ENCODE measurements at places on chromosomes 7 and 10. TPM values are rescaled to one million over a fixed set of nuclear protein-coding genes. Genes with fewer than 3 reads are reported as not detected.

Gene TMEM236
- 0.32 TPM for total RNA-seq

Gene TPST1
- total RNA-seq, result 16.5 TPM

Gene NAT16
- total RNA-seq, result not detected

Gene AQP1
- total RNA-seq, result 2.1 TPM

Gene TNS3
- 47.3 TPM for total RNA-seq

Gene CLDN4
- 0.06 TPM for total RNA-seq

Gene CYP2C18
- total RNA-seq, result not detected

Gene CHRM2
- under 0.01 TPM for total RNA-seq

Gene MINDY4
- 2.6 TPM for total RNA-seq

Gene MEOX2
- 23.5 TPM for total RNA-seq

Gene LLCFC1
- not detected for total RNA-seq

Gene VSTM2A
- not detected for total RNA-seq

Gene UCN3
- total RNA-seq, result not detected

Gene ZWINT
- total RNA-seq, result 54.9 TPM

Gene LRGUK
- total RNA-seq, result 0.16 TPM

Gene FXYD4
- not detected for total RNA-seq

Gene CDK14
- 4.3 TPM for total RNA-seq

Gene ATOH7
- total RNA-seq, result not detected

Gene CTNNA3
- total RNA-seq, result not detected

Gene NUTM2A
- total RNA-seq, result 0.44 TPM

Gene PPP3CB
- total RNA-seq, result 10.5 TPM

Gene NPS
- total RNA-seq, result not detected

Gene LRRC18
- total RNA-seq, result not detected

Gene TMEM139
- not detected for total RNA-seq

Gene ZPBP
- not detected for total RNA-seq

Gene CNOT4
- 4.2 TPM for total RNA-seq

Gene SFRP5
- total RNA-seq, result not detected

Gene ITPRID1
- total RNA-seq, result not detected

Gene ZNF775
- 7.0 TPM for total RNA-seq

Gene ADAP1
- total RNA-seq, result 4.3 TPM

Gene LRRC4
- total RNA-seq, result 0.76 TPM

Gene GPR37
- 0.16 TPM for total RNA-seq

Gene GSDME
- 22.5 TPM for total RNA-seq

Gene CDK1
- total RNA-seq, result 33.7 TPM

Gene INSYN2A
- total RNA-seq, result not detected

Gene CADPS2
- total RNA-seq, result 62.1 TPM

Gene FGL2
- total RNA-seq, result 0.16 TPM

Gene GBX1
- not detected for total RNA-seq

Gene MCMBP
- 41.8 TPM for total RNA-seq

Gene AGBL3
- total RNA-seq, result 1.6 TPM
